ENCODE measurements at places on chromosomes 6 and 20. TPM values are rescaled to one million over a fixed set of nuclear protein-coding genes. Genes with fewer than 3 reads are reported as not detected.

DNA sequence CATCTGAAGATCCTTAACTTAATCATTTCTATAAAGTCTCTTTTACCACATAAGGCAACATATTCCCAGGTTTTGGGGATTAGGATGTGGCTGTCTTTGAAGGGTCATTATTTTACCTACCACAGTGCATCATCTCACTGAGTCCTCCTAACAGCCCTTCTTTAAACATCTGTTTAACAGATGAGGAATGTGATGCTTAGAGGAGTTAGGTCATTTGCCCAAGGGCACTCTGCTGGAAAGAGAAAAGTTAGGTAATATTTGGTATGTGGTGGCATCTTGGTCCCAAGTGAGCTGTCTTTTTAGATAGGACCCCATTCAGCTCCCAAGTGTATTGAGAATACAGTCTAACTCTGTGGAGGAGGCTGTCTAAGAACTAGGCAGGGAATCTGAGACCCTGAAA lies 11.0 kb downstream of the MMP24 start:
- no peak for DNase-seq

OR2J3 gene
- not detected for total RNA-seq

MUCL3 gene
- total RNA-seq = 0.03 TPM

- no peak for DNase-seq
Measured at GRCh38 chr20:50845566-50846215, 50.8 kb downstream of the BCAS4 start.

GRCh38 chr20:40551125-40551530 lies 137.9 kb downstream of the MAFB start:
- no peak for DNase-seq

GRCh38 chr6:3421791-3422434 lies 34.9 kb downstream of the SLC22A23 start:
- no peak for DNase-seq

DNA sequence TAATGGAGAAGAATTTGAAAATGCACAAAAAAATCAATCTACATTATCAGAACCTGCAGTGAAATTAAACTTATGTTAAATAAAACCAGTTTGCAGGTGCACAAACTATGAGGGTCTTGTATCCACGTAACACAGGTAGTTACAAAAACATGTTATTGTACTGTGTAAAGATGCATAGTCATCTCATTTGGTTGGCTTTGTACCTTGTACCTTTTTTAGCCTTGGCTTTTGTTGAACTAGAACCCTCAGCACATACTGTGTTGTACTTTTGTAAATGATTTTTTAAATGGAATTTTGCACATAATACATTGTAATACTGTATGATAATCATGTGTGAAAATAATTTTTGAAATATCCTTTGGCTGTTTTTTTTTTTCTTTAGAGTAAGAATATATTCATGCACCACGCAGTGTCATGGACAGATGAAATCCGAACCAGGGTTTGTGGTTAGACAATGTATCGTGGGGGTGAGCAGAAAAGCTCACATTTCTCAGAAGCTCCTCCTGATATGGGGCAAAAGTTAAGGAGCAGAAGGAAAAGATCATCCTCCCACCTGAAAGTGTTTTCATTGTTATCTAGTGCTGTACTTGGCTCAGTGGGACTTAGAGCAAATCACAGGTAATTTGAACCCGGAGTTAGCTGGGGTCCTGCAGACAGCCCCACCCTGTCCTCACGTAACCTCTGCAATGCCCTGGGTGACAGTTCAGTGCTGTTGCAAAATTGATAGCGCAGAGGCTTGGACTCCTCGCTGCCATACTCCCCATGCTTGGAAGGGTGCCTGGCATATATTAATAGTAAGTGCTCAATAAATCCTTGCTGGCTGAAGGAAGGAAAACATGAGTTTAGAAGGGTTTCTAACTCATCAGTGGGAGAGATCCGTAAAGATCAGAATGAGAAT lies 14.8 kb upstream of the NAA20 start:
- DNase-seq = no peak

- no peak for DNase-seq
Measured at GRCh38 chr20:16583474-16583873, 10.2 kb upstream of the KIF16B start.

Data from neural progenitor cell (in vitro differentiated cells).